Fibroblast of skin of right biceps (primary cell): ENCODE measurements at places on chromosomes 7 and 10.

GRCh38 chr10:129421399-129422010, 45.5 kb upstream of the MGMT start:
- DNase-seq: no peak

DNA sequence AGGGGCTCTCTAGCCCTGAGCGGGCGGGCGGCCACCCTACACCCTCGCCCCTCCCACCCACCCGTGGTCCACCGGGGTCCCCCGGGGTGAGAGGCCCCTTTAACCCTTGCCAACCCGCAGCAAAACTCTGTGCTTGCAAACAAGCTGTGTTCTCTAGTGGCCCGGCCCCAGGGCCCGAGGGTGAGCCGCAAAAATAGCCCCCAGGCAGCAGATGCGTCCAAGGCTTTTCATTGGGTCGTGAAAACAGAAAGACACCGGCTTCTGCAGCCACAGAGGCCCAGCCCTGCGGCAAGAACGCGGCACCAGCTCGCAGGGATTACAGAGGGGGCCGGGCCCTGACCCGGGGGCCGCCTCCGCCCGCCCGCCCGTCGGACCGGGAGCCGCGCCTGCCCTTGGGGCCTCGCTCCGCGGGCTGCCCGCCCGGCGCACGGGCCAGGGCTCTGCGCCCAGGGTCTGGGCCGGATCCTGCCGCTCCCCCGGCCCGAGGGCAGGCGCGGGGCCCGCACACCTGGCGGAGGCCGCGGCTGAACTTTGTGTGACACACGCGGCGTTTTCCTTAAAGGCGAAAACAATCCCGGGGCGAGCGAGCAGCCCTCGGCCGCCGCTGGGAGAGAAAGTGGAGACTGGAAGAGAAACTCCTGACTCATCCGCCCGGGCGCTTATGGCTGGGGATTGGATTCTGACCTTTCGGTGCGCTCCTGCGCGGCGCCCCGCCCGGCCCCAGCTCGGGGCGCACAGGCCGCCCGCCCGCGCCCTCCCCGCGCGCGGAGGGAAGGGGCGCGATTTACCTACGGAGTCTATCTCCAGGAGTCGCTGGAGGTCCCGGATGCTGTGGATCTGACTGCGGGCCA, 2.8 kb downstream of the PDGFA start:
- peak; percentile 81 for DNase-seq

- DNase-seq: no peak
Measured at GRCh38 chr10:6053816-6054631, 8.1 kb downstream of the IL2RA start.

GRCh38 chr10:30036811-30037210, 22.6 kb downstream of the JCAD start:
- DNase-seq: no peak

DNA sequence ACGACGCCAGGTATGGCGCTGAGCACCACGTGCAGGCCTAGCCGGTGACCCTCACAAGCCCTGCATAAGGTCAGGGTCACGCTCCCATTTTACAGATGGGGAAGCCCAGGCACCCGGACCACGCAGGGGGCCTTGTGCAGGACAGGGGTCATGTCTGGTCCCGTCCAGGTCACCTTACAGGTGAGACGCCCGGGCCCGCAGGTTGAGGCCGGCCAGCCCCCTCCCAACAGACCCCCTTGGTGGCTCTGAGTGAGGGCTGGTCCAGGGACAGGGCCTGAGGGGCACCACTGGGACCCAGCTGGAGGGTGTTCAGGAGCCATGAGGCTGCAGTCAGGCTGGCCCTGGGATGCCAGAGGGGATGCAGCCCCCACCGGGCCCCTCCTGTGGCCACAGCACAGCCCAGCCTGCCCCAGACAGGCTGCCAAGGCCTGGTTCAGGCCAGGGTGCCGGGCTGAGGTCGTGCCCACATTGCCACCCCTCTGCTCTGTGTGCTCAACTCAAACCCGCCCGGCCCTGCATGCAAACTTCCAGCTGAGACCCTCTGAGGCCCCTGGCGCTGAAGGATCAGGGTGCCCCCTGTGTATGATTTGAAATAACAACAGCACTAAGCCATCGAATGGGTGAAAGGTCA, 69.0 kb downstream of the PWWP2B start:
- DNase-seq: no peak

DNA sequence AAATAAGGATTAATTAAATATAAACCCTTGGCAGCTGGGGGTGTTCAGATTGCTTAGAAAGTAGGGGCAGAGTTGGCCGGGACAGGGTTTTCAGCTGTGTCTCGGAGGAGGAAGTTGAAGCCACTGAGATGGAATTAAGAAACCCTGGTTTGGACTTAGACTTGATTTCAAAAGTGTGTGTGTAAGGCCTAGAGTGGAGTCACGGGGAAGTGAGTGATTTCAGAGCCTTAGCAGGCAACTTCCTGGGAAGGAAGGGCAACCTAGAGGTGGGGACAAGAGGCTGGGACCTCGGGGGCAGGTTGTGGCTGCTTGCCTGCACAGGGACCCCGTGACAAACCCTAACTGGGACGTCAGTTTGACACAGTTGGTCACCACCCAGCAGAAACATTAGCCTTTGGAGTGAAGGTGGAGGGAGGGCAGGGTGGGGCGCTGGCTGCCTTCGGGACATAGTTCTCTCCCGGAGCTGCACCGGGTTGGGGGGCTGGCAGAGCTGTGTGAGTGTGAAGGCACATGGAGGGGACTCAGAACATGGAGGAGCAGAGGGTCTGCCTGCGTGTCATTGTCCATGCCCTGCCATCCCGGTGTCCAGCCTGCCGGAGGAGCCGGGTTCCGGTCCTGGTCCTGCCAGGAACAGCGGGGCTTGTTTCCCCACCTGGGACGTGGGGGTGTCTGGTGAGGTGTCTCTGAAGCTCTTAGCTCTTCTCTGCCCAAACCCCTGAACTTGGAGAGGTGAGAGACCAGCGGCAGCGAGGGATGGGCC, 1.8 kb downstream of the BRI3 start:
- peak; percentile 28 for DNase-seq

- DNase-seq: no peak
Measured at GRCh38 chr7:120700796-120701195, 157.1 kb downstream of the TSPAN12 start.
